Stimulated activated CD4-positive, alpha-beta T cell treated with anti-CD3 and anti-CD28 coated beads, Interleukin-4, amount 100 ng/mL, for 1 hour (primary cell): ENCODE measurements at places on chromosomes 1 and 21.

DNA sequence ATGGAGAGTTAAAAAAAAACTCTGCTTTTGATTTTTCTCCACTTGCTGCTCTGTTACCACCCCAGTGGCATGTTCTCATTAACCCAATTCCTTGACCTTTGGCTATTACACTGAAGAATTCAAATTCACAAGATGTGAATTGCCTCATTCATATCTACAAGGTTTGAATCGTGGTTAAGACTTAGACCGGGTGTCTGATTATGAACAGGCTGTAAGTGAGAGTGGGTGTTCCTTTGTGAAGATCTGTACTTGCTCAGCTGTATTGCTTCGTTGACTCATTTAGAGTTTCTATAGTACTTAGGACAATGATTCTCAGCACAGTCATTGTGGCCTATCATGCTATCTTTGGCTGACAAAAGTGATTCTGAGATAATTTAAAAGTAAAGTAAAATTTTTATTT lies 36.4 kb downstream of the DNM3 start:
- DNase-seq: no peak

GRCh38 chr1:19083081-19083480 lies 126.6 kb upstream of the IFFO2 start:
- DNase-seq: no peak

DNA sequence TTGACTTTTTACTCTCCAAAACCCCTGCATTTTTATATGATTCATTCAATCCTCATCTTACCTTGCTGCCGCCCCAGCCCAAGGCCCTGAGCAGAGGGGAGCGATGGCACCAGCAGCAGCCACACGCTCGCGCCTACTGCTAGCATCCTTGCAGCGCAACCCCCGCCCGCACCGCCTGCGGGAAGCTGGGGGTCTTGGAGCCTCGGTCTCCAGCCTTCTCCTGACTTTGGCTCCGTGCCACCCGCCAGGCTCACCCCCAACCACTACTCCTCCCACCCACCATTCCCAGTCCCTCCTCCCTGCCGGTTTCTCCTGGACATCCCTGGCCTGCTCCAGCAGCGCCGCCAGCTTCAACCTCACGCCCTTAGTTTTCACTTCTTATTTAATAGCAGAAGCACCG lies 76.6 kb downstream of the RPE65 start:
- DNase-seq: no peak

DNA sequence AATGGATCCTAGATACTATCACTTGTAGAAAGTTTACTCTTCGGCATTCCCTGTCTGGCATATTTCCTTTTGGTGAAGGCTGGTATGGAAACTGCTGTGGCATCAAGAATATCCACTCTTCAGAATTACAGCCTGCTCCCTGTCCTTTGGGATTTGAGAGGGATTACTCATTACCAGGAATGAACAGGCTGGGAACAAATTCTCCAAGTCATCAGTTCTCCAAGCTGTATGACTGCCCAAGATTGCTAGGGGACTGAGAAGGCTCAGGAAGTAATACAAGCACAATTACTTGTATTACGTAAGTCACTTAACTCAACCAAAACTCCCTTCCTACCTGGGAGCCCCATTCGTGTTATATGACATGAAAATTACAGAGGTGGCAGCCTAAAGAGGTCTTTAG lies 49.6 kb downstream of the CD58 start:
- DNase-seq: no peak

DNA sequence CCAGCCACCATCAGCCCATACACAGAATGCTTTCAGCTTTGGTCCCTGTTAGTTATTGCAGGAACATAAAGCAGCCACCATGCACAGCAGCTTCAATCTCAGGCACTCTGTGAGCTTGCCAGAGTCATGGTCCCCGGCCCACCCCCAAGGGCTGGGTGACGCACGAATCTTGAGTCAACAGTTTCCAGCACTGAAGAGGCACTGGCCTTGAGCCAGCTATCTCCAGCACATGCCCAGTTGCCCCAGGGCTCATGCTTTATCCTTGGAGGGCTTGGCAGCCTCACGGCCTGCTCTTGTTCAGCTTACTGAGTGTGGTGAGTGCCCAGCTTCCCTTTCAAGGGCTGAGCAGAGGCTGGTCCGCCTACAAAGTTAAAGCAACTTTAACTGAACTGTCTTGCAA lies 200.7 kb upstream of the RAB4A start:
- DNase-seq: no peak
